ENCODE measurements at places on chromosomes 7 and 10.

DNA sequence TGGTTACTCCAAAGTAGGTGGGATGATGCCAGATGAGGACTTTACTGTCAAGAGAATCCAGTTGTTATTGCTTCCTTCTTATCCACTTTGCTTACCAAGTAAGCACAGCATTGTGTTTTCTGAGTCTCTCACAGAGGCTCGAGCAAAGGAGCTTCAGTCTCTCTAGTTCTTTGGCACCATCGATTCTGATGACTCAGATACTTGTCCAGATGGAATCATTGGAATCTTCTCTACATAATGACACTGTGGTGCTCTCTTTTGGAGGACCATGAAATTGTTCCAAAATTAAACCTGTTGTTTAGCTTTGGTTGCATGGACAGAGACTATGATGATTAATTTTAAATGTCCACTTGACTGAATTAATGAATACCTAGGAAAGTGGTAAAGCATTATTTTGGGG is 132.6 kb downstream of the NXPH1 start:
- no peak for DNase-seq

GRCh38 chr10:79342811-79343561 is 4.3 kb upstream of the PPIF start:
- no peak for DNase-seq

- no peak for DNase-seq
Measured at GRCh38 chr7:151319189-151319588, 22.4 kb upstream of the NUB1 start.

GRCh38 chr7:9186730-9187129 is 753.3 kb downstream of the NXPH1 start:
- DNase-seq: no peak

GRCh38 chr7:157769526-157770215 is 432.9 kb downstream of the DNAJB6 start:
- no peak for DNase-seq

GRCh38 chr10:11525503-11525902 is 85.9 kb downstream of the USP6NL start:
- DNase-seq: no peak

- no peak for DNase-seq
Measured at GRCh38 chr10:78641693-78642092, 427.1 kb upstream of the ZMIZ1 start.

DNA sequence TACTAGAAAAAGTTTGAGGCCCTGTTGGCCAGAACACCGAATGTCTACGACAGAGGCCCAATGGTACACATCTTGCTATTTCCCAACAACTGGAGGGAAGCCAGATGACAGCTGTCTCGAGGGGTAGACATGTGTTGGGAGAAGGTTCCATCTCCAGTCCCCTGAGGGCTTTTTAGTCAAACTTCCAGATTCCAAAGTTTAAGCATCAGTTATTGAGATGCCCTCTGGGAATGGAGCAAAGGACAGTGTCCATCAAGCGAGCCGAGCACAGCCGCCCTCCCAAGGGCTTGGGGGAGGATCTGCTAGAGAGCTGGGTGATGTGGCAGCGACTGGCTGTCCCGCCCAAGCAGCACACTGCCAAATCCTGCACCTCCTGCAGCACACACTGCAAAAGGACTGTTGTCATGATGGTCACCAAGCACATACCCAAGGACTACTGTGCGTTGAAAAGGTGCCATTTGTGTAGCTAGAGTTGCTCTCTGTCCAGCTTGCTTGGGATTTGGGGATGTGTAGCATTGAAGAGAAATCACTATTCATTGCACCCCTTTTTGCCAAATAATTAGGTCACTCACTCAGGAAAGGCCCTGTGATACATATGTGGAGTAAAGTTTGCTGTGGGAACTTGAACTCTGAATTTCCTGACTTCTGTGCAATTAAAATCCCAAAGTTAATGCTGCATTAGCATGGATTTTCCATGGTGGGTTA is 164.6 kb downstream of the TRIL start:
- DNase-seq: no peak

DNA sequence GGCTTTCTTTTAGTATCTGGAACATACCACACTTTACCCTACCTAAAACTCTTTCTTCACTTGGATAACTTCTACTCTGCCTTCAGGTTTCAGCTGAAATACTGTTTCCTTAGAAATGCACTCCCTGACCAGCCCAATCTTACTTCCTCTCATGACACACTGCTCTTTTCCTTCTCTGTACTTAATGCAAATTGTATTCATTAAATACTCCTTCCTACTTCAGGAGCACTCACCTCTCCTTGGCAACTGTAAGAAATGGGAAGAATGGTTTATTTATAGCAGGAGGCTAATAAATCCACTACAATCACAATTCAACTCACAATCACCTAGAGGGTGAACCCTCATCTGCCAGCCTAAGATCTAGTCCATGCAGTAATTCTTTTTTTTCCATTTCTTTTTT is 15.2 kb downstream of the ZCWPW1 start:
- DNase-seq: no peak

DNA sequence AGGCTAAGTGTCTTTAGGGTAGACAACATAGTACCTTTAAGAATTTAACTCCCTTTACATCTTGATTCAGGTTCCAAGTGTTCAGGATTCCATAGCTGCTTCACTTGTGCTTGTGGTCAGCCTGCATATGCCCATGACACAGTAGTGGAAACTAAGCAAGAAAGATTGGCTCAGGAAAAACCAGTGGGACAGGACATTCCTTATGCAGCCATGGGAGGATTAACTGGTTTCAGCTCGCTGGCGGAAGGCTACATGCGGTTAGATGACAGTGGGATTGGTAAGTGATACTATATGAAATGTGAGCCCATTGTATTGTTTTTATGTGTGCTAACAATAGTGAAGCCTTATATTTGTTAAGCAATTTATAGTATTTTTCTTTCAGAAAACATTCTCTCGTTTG is 11.3 kb downstream of the FAM221A start:
- no peak for DNase-seq

GRCh38 chr10:74202356-74202755 is 51.3 kb downstream of the ADK start:
- DNase-seq: no peak

Measured in stimulated activated CD4-positive, alpha-beta T cell treated with anti-CD3 and anti-CD28 coated beads, Interleukin-4, amount 100 ng/mL, for 24 hours (primary cell).